ENCODE measurements at places on chromosomes 7 and 10.

- no peak for DNase-seq
These were observed 289.1 kb downstream of the CCDC3 start for GRCh38 chr10:12712293-12712983.

- peak; percentile 57 for DNase-seq
These were observed 12.7 kb downstream of the LRRC18 start for GRCh38 chr10:48926764-48927540.

DNA sequence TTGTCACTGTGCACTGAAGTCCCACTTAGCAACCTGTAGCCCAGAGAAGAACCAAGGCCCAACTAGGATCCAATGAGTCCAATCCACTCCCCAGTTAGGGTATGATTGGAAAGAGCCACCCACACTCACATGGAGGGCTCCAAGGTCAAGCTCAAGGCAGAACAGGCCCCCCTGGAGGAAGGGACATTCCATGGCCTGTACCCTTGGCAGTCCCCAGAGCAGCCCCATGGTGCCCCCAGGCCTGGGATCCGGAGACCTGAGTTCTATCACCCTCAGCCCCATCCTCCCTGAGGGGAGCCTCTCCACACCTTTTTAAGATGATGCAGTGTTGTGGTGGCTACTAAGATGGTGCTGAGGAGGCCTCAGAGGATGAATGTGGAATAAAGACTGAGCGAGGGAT, 231.4 kb downstream of the GRID1 start:
- no peak for DNase-seq

DNA sequence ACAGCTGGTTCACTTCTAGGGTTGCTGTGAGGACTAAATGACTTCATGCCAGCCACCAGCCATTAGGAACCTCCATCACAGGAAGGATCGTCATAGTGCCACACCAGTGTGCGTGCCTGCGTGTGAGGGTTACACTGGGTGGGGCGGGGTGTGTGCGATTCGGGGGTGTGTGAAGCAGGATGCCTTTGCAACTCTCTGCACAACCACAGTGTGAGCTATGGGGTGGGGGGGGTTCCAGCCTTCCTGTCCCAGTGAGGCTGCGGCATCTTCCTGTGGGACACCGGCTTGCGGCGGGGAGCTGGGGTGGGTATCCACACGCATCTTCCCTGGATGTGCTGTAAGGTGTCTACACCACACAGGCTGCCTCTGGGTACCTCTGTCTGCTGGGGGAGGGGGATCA, 6.9 kb upstream of the ELFN1 start:
- DNase-seq, result no peak

DNA sequence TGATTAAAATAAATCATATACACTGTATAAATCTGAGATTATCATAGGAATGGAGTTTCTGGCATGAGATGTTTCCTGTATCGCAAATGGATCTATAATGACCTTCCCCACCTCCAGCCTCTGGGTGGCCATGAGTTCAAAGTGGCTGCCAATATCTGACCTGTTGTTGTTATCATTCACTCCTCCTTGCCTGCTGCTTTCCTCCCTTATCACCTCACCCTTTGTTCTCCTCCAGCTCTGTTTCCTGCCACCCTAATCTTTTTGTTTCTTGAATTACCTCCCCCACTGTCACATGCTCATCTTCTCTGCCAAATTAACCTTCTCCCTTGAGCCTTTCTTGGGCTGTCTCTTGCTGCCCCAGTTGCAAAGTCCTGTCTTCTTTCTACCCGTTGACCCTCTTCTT, 12.0 kb downstream of the SCD start:
- no peak for DNase-seq

- no peak for DNase-seq
These were observed 260.3 kb upstream of the TCERG1L start for GRCh38 chr10:131571865-131572264.

DNA sequence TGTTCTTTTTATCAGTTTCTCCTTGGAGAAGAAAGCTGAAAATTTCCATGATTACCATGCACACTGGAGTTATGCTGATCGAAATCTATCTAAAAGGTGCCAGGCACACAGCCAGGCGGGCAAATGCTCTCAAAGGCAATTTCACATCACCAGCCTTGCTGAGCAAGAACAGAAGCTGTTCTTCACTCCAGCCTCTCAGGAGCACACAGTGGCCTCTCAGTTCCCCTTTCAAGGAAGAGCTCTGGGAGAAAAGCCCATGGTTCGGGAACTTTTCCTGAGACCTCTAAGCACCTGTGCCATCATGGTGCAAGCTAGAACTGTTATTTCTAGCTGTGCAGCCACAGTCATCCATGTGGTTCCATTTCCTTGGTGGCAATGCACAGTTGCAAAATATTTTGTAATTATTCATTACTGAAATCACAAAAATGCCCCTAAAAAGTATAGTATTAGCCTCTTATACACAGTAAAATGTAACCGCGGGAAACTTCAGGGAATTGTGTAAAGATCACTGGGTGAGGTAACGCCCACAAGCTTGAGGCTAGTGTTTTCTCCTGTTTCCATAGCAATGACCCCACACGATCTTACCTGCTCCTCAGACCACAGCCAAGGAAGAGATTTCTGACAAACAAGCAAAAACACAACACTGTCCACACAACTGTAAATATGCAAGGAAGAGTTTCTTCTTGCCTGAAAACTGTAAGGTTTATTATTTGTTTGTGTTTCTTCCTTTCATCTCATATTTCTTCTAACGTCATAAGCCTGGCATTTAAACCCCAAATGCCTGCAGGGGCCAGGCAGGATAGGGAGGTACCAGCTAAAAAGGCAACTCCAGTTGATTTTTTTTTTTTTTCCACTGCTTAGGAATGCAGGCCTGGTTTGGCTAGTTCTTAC, 121.2 kb downstream of the FAM107B start:
- DNase-seq, result peak; percentile 82

DNA sequence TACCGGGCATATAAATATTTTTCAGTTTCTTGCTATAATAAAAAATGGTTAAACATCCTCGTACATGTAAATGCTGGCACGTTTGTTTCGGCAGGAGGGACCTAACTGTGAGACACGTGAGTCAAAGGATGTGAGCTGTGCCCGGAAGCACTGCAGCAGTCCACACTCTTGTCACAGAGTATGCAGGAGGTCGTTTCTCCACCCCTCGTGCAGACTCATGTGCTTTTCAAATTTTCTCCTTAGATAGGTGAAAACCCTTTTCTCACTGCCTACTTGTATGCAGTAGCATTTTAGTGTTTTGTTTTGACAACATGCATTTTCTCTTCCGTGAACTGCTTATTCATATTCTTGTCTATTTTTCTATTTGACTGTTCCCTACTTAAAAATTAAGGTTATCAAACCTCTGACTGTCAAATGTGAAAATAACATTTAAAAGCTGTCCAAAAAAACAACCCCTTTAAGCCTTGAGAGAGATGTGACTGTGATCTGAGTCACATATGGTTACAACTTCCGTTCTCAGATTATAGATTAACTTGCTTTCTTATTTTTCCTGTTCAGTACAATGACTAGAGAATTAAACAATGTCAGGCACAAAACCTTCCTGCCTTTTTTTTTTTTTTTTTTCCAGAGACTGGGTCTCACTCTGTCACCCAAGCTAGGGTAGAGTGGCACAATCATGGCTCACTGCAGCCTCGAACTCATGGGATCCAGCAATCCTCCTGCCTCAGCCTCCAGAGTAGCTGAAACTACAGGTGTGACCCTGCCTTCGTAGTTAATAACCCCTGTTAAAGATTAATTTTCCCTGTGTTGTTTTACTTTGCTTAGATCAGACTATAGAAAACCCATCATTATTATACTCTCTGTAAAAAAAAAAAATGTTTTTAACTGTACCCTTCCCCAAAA, 45.1 kb downstream of the DPY19L1 start:
- DNase-seq, result no peak

DNA sequence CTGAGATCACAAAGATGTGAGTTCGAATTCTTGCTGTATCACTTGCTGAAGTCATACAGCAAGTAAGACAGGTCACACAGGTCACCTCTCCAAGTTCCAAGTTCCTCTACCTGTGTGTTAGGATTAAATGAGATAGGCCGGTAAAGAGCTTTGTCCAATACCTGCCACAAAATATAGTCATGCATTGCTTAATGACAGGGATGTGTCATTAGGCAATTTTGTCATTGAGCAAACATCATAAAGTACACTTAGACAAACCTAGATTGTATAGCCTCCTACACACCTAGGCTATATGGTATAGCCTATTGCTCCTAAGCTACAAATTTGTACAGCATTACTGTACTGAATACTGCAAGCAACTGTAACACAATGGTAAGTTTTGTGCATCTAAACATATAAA, 469.4 kb downstream of the KCNMA1 start:
- no peak for DNase-seq

- no peak for DNase-seq
These were observed 322.0 kb downstream of the FRMD4A start for GRCh38 chr10:14008740-14009080.

- no peak for DNase-seq
These were observed 11.9 kb upstream of the WDFY4 start for GRCh38 chr10:48672596-48673265.

- DNase-seq, result no peak
These were observed 19.8 kb downstream of the ADAMTS14 start for GRCh38 chr10:70692043-70692603.

DNA sequence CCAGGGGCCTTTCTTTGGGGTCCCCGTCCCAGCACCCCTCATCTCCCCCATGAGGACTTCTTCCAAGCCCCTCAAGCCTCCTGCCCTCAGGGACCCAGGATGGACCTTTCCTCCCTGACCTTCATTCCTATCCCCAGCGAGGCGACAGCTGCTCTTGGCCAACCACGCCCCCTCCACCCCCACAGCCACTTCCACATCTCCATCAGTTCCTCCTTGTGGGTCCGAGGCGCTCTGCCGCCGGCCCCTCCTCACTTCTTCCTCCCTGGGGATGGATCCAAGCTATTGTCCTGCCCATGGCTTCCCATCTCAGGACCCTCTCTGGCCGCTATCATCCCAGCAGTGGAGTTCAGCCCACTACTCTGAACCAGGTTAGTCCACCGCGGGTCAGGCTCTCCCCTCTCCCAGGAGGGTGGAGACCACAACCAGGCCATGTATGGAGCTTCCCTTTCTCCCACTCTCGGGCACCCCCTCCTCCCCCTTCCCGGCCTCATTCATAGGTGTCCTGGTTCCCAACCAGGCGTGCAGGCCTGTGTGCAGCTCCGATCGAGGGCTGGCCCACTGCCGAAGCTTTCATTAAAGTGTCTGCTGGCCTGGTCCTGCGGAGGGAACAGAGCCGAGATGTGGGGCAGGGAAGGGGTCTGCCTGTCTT, 1.7 kb upstream of the SH2B2 start:
- peak; percentile 51 for DNase-seq

GRCh38 chr10:117365612-117366011, 9.6 kb downstream of the PDZD8 start:
- peak; percentile 40 for DNase-seq

DNA sequence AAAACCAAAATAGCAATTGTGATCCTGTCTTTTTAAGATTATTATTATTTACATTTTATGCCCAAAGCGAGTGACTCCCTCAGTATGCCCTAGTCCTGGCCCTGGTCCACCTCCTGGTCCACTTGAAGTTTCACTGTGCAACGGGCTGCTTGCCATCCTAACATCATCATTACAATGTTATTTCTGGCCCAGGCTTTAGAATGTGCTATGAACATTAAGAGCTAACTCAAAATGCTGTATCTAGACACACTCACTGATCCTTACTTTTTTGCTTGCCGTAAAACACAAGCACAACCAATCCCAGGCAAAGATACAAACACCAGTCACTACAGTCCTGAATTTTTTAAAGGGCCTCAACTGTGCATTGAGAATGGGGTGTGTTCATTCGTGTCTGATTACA, 38.4 kb downstream of the RHOBTB1 start:
- DNase-seq, result no peak

- no peak for DNase-seq
These were observed 207.9 kb downstream of the CTNNA3 start for GRCh38 chr10:67487906-67488619.

GRCh38 chr10:113022265-113022664, 72.2 kb downstream of the TCF7L2 start:
- DNase-seq, result no peak

DNA sequence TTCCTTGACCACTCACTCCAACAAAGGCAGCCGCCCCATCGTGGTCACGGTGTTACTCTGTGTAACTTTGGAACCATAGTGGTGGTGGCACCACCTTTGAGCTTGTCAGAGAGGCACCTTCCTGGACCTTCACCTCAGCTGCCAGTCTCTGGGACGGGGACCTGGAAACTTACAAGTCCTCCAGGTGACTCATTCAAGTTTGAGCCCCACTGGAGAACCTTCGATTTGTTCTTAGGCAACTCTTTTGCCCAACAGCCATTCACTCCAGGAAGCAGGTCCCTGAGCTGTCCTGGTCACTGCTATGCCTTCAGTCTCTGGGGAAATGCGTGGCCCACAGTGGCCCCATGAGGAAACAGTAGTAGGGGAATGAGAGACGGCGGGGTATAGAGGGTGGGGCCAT, 17.2 kb downstream of the STX1A start:
- DNase-seq, result no peak

GRCh38 chr7:7662527-7662926, 22.0 kb downstream of the UMAD1 start:
- DNase-seq, result no peak

DNA sequence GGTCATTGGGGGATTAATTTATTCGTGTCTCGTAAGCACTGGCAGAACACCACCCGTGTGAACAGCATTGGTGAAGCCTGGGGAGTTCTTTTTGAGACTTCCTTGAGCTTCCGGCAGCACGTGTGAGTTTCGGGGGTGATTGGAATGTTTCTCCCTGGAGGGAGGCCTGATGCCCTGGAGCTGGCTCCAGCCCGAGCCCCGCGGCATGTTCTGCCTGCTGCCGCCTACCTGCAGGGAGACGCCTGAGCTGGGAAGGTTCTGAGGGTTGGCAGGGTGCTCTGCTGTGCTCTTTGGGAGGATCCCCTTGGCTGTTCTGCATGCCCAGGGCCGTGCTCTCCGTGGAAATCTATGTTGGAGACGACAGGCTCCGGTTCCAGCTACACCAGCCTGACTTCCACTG, 159.3 kb downstream of the MGMT start:
- DNase-seq, result no peak

GRCh38 chr7:28029051-28029450, 151.5 kb downstream of the JAZF1 start:
- peak; percentile 32 for DNase-seq

GRCh38 chr7:82164813-82165212, 278.8 kb downstream of the CACNA2D1 start:
- DNase-seq, result peak; percentile 59

- DNase-seq, result peak; percentile 74
These were observed 491 bp upstream of the AKAP9 start for GRCh38 chr7:91940171-91940570.

DNA sequence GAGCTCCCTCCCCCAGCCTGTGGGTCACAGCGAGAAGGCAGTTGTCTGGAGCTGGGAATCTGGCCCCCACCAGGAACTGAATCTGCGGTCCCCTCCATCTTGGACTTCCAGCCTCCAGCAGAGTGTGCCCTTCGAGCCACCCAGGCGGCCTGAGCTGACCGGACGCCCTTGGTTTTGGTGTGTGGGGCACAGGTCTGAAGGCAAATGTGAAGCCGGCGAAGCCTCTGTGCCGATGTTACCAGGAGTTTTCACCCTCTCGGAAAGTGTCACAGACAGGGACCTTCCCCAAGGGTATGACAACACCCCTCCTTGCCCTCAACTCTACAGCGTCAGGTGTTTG, 109.1 kb downstream of the DNAJB6 start:
- no peak for DNase-seq
